GM04503 (cell line): ENCODE measurements at places on chromosomes 6 and 20.

GRCh38 chr6:29762051-29762450 is 38.8 kb downstream of the HLA-F start:
- DNase-seq = no peak

DNA sequence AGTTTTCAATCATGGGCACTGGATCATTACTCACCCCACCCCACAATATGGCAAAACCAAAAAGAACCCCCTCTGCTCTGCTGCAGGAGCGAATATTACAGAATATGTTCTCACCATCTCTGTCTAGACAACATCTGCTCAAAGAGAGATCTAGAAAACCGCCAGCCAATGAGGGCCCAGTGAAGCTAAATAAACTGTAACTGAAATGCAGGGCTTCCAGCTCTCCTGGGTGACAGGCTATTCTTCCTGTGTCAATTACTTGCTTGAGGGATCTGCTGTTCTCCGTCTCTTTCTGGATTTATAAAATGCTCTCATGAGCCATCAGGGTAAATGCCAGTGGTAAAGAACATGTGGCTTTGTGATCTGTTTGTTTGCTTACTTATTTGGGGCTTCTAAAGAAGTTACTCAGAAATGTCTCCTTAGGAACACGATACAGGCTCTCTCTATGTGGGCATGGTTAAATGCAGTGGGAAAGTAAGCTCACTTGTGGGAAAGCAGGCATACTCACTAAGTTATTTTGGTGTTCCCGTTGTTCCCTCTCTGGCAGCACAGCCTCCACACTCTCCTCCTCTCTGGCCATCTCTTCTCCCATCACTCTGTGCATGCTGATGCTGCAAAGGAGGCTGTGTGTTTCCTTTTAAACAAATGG is 44.8 kb downstream of the TTI1 start:
- DNase-seq = no peak

GRCh38 chr6:15620611-15621010 is 42.2 kb downstream of the DTNBP1 start:
- DNase-seq = no peak

DNA sequence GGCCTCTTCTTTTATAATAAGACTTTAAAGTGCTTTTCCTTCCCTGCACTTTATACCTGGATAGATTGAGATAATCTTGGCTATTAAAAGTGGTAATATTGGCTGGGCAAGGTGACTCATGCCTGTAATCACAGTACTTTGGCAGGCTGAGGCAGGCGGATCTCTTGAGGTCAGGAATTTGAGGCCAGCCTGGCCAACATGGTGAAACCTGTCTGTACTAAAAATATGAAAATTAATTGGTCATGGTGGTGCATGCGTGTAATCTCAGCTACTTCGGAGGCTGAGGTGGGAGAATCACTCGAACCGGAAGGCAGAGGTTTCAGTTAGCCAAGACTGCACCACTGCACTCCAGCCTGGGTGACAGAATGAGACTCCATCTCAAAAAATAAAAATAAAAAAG is 197.1 kb upstream of the RGS17 start:
- DNase-seq = no peak

- peak; percentile 80 for DNase-seq
These were observed 20.5 kb downstream of the JPH2 start for GRCh38 chr20:44166477-44166876.

DNA sequence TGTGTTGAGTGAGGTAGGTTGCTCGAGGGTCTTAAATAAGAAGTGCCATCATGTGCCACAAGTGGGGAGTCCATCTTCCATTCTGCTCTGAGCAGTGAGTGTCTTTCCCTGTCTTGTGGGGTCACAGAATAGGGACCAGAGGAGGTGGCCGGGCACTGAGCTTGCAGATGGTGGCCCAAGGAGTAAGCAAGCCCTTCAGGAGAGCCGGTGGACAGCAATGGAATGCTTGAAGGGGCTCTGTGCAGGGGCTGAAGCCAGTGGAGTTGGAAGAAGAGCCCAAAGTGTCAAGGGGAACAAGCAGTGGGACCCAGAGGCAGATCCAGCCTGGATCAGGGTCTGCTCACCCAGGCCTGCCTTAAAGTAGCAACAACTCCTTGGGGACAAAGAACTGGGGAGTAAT is 213.5 kb upstream of the SNX9 start:
- DNase-seq = no peak

DNA sequence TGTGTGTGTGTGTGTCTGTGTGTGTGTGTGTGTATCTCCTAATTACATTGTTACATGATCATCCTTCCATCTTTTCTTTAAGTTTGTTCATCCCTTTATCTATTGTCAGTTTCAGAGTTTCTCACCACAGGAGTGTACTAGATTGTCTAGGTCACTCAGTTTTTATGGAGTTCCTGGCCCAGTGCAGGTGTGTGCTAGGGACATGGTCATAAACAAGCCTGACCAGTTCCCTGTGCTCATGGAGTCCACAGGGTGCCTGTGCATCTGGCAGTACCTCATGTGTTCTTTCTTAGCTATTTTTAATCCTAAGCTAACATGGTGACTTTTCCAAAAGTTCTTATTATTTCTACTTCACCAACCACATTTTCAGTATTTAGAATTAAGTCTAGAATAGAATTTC is 43.9 kb downstream of the PHACTR2 start:
- DNase-seq = no peak

GRCh38 chr6:118644007-118644406 is 7.4 kb downstream of the CEP85L start:
- no peak for DNase-seq

- no peak for DNase-seq
These were observed 129.6 kb downstream of the CEBPB start for GRCh38 chr20:50320005-50320900.

- no peak for DNase-seq
These were observed 20.3 kb downstream of the BCKDHB start for GRCh38 chr6:80126657-80127345.

- no peak for DNase-seq
These were observed 51.3 kb downstream of the CD109 start for GRCh38 chr6:73747289-73747688.

DNA sequence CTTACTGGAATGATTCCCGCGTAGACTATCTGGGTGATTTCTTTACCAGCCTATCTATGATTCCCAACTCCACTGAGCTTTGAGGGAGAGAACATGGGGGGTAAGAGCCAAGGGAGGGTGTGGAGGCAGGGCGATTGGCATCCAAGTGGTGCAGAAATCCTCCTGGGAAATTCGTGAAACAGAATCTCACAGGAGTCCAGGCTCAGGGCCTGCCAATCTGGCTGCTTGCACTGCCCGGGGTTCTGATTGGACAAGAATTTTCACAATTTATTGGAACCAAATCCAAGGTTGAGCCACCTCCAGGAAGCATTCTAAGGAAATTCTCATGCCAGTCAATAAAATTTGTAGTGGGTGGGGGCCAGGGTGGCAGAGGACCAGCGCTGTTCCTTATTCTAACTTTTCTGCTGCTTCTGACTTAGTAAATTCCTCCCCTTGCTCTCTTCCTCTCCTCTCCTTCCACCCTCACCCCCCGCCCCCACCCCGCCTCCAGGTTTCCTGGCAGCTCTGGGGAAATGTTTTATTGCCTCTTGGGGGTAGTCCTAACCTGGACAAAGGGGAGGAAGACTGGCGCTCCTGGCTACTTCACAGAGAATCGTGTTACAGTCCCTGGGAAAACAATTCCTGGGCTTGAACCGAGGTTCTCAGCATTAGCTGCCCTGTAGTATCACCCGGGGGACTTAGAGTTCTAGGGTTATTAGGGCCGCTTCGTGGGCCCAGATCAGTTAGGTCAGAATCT is 3.1 kb downstream of the BMP6 start:
- no peak for DNase-seq

GRCh38 chr20:60963146-60963545 is 288.9 kb upstream of the CDH4 start:
- no peak for DNase-seq

GRCh38 chr20:13008761-13009681 is at the start of gene SPTLC3:
TSS of gene SPTLC3 (plus strand) at chr20:13008972. CDS start at chr20:13009268, 296 bp downstream.
- no peak for DNase-seq

DNA sequence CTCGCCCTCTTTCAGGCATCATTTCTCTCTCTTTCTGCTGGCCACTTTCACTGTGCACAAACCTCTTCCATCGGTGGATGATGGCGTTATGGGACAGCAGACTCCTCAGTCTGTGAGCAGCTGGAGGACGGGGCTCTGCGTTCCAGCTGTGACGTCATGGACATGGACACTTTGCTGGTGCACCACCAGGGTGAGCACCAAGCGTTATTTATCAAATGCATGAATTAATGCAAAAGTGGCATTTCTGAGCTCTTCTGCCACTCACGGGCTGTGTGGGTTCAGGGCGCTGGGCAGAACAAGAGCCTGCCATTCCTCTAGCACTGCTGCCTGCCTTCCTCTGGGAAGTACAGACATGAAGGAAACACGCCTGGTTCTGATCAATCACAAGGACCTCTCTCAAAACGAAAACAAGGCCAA is 82.9 kb upstream of the MPC1 start:
- no peak for DNase-seq
